ENCODE measurements at places on chromosomes 7 and 10.
A peak's percentile ranks its signal among the peaks of the same experiment; 100 is the strongest.

GRCh38 chr7:5414916-5415315 lies 8.7 kb downstream of the TNRC18 start:
- DNase-seq: no peak

GRCh38 chr7:136728945-136729344 lies 139.5 kb upstream of the CHRM2 start:
- DNase-seq: no peak

DNA sequence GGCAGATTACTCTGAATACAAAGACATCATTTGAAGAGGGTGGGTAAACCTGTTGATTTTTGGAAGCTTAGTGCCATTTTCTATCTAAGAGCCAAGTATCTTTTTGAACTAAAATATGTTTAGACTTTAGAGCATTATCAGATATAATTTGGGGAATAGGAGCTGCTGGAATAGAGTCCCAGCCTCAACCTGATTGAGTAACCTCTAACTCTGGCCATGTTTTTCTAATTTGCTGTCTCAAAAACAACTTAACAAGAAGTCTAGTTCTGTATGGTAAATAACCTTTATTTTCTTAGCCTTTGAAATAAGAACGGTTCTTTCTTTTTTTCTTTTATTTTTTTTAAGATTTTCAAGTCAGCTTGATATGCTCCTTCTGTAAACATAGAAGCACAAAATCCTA lies 224.5 kb downstream of the DYNC1I1 start:
- DNase-seq: no peak

- no peak for DNase-seq
Observed at GRCh38 chr10:61733358-61733940, 70.7 kb downstream of the CABCOCO1 start.

- DNase-seq: no peak
Observed at GRCh38 chr7:137747359-137748031, 99.3 kb downstream of the DGKI start.

DNA sequence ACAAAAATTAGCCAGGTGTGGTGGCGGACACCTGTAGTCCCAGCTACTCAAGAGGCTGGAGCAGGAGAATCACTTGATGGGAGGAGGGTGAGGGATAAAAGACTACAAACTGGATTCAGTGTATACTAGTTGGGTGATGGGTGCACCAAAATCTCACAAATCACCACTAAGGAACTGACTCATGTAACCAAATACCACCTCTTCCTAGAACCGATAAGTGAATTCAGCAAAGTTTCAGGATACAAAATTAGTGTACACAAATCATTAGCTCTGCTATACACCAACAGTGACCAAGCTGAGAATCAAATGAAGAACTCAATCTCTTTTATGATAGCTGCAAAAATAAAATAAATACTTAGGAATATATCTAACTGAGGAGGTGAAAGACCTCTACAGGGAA lies 23.0 kb upstream of the DMBT1 start:
- no peak for DNase-seq

DNA sequence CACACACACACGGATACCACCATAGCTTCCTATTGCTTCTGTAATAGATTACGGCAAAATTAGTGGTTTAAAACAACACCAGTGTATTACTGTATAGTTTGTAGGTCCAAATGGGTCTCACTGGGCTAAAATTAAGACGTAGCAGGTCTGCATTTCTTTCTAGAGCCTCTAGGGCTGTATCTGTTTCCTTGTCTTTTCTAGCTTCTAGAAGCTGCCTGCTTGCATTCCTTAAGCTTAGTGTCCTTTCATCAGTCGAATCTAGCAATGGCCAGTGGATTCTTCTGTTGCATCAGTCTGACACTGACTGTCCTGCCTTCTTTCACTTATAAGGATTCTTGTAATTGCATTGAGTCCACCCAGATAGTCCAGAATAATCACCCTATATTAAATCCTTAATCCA lies 882.3 kb downstream of the PCDH15 start:
- no peak for DNase-seq

DNA sequence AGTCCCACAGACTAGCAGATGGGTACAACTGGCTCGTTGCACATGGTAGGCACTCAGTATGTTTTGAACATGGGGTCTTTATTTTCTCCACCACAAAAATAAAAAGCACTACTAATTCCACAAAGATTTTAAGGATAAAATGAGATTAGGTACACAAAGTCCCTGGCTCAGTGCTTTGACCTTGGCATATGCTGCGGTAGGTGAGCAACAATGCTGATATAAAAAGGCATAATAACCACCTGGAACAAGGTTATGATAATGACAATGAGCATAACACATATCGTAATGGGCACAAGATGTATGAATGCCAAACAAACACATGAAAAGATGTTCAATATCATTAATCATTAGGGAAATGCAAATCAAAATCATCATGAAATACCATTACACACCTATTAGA lies 26.9 kb downstream of the SGMS1 start:
- DNase-seq: no peak

- DNase-seq: no peak
Observed at GRCh38 chr7:22251281-22251680, 105.7 kb downstream of the RAPGEF5 start.

GRCh38 chr10:21512573-21513404 lies 12.7 kb downstream of the SKIDA1 start:
- no peak for DNase-seq

DNA sequence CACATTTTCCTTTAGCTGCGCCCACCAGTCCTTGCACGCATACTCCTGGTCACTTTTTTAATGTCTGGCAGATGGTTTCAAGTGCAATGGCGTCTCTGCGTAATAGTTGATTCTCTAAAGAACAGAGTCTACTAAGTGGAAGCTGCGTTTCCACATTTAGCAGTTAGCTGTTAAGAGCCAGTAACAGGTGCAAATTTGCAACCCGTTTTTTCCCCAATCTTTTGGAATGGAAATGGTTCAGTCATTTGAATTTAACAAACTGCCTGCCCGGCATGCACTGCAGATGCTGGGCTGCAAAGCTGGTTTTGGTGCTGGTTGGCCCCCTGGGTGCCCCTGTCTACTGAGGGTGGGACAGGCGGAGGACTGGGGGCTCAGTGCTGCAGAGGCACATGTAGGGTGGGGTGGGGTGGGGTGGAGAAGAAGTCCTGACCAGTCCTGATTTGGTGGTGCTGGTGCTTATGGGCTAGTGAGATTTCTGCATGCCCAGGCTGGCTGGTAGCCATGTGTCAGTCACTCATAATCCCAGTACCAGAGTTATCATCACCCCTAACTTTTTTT lies 43.9 kb downstream of the CUX1 start:
- no peak for DNase-seq

DNA sequence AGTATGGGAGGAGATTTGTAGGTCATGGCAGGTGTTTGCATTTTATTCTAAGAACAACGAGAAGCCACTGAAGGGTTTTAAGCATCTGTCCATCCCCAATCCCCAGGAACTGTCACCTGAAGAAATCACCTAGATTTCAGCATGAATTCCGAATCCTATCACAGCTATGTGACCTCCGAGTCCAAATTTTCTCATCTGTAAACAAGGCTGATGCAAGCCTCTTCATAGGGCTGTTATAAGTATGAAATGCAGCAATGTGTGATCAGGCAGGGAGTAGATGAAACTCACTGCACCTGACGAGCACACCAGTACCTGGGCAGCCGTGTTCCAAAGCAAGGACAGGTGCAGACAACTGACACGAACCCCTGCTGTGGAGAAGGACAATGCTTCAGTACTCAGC lies 14.0 kb downstream of the HABP2 start:
- no peak for DNase-seq

DNA sequence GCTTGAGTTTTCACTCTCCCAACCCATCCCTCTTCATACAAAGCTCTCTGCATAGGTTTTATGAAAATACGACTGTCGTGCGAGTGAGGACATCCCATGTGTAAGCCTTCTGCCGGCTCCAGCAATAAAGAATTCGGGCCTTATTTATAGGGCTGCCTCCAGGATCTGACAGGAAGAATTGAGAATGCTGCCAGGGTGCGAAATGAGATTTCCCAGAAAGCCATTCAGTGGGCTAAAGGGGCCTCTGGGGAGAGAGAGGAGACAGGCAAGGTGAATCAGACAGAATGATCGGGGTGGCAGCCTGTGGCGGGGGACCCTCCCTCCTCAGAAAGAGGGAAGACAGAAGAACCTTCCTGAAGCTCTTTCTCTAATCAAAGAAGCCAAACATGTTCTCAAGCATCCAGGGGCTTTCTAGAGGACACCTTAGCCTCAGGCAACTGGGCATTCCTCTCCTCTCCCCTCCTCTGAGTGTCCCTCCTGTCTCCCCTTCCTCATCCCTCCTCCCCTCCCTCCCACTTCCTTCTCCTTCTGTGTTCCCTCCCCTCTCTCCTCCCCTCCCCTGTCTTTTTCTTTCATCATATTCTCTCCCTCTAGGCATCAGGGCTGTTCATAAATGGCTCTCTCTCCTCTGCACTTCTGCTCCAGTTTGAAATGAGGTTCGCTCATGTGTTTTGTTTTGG lies 410.9 kb downstream of the TYW1 start:
- no peak for DNase-seq

- no peak for DNase-seq
Observed at GRCh38 chr7:143085109-143085508, 33.0 kb downstream of the OR6V1 start.

GRCh38 chr7:46468753-46469356 lies 547.8 kb upstream of the IGFBP3 start:
- no peak for DNase-seq

GRCh38 chr7:121083790-121084251 lies 95.3 kb downstream of the CPED1 start:
- no peak for DNase-seq

DNA sequence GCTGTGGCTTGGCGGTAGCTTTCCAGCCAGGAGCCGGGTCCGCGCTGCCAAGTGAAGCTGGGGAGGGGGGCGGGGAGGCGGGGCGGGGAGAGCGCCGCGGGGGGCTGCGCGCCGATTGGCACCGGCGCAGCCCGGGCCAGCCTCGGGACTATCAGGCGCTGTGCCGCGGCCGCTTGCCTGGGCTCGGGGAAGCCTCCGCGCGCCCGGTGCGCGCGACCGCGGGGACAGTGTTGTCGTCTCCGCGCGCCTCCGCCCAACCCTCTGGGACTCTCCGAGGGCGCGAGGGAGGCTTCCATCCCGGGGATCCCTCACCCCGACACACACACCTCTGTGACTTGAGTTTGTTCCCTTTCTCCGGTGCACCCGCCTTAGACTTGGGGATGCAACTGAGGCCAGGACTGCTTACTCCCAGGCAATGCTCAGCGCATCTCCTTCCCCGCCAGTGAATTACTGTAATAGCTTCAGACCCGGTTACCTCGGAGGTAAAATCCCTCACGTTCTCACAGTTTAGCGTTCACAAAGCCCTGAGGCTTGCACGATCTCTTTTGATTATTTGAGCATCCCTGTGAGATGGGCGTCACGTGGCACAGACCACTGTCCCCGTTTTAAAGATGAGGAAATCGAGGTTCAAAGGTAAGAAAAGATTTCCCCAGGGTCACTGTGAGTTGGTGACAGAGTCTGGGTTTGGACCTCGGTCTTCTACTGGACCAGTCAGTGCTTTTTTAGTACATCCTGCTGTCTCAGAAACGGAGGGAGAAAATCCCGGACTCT lies at the start of gene NKX1-2:
NKX1-2 (minus strand) TSS at position 24 of the 771 bp plus-strand sequence. CDS start 92 bp downstream, outside the sequence.
- no peak for DNase-seq

DNA sequence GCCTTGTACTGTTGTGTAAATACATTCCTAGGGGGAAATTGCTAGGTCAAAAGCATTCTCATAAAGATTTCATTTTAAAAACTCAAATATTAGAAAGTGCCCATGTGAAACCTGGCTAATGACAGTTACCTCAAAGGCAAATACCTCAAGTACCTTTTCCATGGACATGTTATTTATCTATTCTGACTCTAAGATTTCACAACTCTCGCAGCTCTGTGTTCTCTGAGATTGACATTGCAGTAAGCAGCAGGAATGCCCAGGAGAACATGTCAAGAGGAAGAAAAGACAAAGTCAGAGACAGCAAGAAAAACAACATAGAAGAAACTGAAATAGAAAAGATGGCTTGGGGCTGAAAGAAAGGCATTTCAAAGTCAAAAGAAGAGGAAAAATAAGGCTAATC lies 187.4 kb downstream of the CYP26A1 start:
- no peak for DNase-seq

DNA sequence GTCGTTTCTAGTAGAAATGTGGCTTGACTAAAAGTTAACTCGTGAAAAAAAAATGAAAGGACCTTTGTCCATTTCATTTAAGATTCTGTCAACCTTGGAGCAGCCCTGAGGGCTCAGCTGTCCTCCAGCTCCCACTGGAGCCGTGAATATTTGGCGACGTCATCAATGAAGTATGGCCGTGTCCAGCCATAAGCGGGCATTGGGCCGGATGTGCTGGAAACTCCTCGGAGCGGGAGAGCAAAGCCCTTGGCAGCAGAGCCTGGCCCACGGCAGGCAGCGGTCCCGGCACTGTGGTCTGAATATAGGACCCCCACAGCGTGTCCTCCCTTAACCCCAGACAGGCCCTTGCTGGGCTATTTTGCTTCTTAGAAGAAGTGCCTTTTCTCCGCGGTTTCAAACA lies 50.0 kb downstream of the JAKMIP3 start:
- DNase-seq: no peak

- DNase-seq: no peak
Observed at GRCh38 chr7:39421661-39422060, 144.5 kb upstream of the YAE1 start.

GRCh38 chr7:114660753-114661152 lies 246.1 kb downstream of the FOXP2 start:
- no peak for DNase-seq

DNA sequence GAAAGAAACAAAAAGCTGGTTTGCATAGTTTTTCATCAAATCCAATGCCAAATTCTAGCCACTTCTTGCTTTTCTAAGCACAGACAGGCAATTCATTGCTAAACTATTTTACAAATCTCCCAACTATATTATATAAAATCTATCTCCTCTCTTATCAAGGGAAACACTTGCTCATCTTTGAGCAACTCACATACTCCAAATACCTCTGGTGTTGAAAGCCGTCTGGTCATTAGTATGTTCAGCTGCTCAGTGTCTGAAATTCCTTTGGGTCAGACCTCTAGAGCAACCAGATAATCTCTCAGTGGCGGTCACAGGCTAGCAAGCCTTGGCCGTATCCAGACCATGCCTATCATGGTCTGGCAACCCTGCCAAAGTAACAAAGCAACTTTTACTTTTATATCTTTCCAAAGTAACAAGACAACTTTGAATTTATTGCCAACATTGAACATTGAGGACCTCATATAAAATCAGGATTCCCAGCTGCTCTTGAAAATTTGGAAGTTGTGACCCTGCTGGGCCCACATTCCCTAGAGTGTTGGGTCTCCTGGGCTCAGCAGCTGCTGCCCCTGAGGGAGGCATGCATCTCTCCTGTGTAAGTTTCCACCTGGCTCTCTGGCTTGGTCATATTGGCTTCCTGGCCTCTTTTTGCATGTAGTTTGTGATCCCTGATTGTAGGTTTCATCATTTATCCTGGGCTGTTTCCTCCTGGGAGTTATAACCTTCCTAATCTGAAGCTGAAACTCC lies 56.8 kb upstream of the LANCL2 start:
- DNase-seq: no peak

DNA sequence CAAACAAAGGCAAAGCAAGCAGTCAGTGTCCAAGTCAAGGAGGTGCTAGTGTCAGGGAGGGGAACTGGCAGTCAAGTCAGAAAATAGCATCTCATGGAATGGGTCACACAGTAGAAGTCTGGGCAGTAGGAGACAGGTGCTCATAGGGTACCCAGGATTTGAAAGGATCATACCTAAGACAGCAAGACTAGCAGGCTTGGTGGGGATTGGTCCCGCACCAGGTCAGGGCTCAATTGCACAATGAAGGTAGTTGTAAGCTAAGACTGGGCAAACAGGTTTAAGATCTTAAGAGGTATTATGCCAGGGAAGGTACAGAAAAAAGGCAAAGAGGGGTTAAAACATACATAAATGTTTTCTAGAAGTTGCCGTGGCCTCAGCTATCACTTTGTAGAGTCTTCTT lies 181.4 kb upstream of the ETV1 start:
- DNase-seq: no peak

GRCh38 chr10:28754930-28755718 lies 77.8 kb downstream of the BAMBI start:
- DNase-seq: peak; percentile 65
